Heart left ventricle (tissue), 16 donors: ENCODE measurements at places on chromosomes 6 and 20. TPM values are rescaled to one million over a fixed set of nuclear protein-coding genes. Genes with fewer than 3 reads are reported as not detected.

The RAET1L gene
- total RNA-seq, result not detected

The CASS4 gene
- total RNA-seq, result 0.07 TPM

The CSNK2B gene
- total RNA-seq, result 258 TPM

The SIRPG gene
- total RNA-seq, result not detected

The SLC22A1 gene
- 0.42 TPM for total RNA-seq

The PHACTR1 gene
- total RNA-seq, result 87.4 TPM

The AGER gene
- 5.7 TPM for total RNA-seq

The FAM83D gene
- total RNA-seq, result 4.4 TPM

The EYA4 gene
- total RNA-seq, result 23.3 TPM

The MROH8 gene
- total RNA-seq, result 5.2 TPM

The PLN gene
- total RNA-seq, result 3,015 TPM

The PERP gene
- 53.6 TPM for total RNA-seq

The ZSCAN23 gene
- 1.9 TPM for total RNA-seq

The REM1 gene
- total RNA-seq, result 0.44 TPM

The IPCEF1 gene
- 2.0 TPM for total RNA-seq

The CDC25B gene
- total RNA-seq, result 10.6 TPM

DNA sequence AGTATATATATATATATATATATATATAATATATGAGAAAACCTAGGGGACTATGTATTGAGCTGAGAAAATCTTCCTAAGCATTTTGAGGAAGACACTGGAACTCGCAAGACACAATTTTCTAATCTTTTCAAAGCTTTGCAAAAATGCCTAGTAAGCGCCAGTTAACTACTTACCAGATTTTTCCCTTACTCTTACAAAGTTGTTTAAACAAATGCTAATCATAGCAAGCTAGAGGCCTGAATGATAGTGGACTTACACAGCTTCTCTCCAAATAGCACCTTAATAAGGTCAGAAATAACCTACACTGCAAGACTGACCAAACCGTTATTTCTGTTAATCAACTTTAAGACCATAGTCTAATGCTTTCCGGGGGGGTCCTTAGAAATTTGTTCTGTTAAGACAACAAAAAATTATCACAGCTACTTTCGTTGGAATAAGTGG lies 56.1 kb upstream of the HFE start:
- no peak for DNase-seq

- no peak for DNase-seq
Measured at GRCh38 chr6:107625264-107625663, 135.3 kb downstream of the SOBP start.

DNA sequence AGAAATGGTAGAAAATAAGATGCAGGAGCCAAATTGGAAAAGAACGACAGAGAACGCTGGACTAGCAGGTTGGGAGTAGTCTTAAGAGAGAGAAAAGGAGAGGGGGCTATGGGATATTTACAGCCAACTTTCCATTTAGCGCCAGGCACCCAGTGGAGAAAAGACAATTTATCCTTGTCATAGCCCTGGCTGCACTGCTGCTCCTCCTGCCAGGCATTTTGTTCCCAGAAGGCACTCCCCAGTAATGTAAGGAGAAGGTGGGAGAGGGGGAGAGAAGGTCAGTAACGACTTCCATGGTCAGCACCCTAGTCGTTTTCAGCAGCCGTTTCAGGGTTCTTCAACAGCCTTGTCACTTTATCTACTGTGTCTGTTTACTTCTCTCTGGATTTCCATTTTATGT lies 159.0 kb downstream of the TRMT11 start:
- no peak for DNase-seq

DNA sequence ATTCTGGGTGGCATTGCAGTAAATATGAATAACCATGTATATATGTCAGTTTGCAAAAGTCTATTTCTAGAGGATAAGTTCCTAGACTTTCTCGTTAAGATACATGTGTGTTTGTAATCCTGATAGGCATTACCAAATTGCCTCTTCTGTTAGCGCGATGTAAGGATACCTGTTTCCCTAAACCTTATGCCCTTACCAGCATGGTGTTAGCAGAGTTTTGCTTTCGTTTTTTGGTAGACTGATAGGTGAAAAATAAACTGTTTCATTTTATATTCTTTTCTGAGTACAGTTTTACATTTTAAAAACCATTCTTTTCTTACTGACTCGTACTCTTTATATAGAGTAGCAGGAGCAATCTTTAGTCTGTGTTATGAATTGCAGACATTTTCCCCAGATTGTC lies 32.3 kb downstream of the SNX9 start:
- DNase-seq, result no peak

GRCh38 chr20:9555781-9556180 lies 41.4 kb downstream of the LAMP5 start:
- DNase-seq, result no peak

GRCh38 chr6:101663100-101663499 lies 269.6 kb downstream of the GRIK2 start:
- DNase-seq, result no peak

DNA sequence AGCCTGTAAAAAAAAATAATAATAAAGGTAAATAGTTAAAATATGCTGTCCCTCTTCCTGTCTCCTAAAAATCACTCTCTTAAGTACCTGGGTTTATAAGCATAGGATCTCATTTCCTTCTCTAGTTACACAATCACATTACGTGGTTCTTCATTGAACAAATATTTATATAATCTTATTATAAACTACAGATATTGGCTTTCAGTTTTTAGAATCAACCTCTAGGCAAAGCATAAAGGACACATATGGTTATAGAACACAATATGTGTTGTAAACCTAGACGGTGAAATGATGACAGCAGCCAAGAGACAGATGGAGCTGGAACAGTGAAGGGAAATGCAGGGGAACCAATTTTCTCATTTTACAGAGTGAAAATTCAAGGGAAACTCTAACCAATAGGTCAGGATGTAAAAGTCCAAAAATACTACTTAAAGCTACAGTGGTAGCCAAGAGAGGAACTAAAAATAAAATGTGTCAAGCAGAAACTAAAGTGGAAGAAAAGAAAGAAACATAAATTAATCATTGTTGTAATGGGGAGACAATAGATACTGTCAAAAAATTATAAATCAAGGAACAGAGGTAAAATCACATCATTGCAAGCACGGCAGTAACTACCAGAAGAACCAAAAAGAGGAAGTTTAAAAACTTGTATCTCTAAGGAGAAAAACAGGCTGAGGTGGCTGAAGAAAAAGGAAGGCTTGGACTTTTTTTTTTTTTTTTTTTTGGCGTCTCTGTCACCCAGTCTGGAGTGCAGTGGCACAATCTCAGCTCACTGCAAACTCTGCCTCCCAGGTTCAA lies 82.8 kb upstream of the CDYL start:
- DNase-seq, result no peak

GRCh38 chr20:25251558-25251957 lies 3.7 kb downstream of the PYGB start:
- DNase-seq, result no peak

DNA sequence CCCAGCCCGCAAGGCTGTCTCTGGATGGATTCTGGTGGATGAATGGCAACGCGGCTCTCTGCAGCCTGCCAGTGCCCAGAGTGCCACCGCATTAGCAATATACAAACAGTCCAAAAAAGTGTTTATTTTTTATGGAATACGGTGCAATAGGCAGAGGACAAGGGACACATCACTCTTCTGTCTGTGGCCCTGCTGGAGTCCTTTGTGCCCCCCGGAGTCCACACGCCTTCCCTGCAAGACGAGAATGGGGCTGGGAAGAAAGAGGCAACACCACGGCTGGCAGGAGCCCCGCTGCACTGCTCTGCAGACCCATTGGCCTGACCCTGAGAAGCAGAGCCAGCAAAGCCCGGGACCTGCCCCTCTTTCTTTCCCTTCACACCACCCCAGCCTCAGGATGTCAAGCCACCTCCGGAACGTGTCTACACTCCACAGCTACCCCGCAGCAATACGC lies 196.3 kb downstream of the SYNDIG1 start:
- no peak for DNase-seq

GRCh38 chr6:4401408-4402368 lies 266.3 kb upstream of the ECI2 start:
- DNase-seq, result peak; percentile 63

DNA sequence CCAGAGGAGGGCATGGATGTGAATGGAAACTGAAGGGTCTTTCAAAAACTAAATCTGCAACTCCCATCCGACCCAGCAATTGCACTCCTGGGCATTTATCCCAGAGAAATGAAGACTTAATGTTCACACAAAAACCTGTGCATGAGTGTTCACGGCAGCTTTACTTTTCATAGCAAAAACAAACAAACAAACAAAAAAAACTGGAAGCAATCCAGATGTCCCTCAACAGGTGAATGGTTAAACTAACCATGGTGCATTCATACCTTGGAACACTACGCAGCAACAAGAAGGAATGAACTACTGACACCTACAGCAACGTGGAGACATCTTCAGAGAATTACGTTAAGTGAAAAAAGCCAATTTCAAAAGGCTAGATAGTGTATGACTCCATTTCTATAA lies 32.2 kb downstream of the PMEPA1 start:
- no peak for DNase-seq

GRCh38 chr6:1240766-1241318 lies 71.1 kb upstream of the FOXQ1 start:
- no peak for DNase-seq

- no peak for DNase-seq
Measured at GRCh38 chr6:127554435-127555006, 22.5 kb upstream of the C6orf58 start.

- DNase-seq, result no peak
Measured at GRCh38 chr20:44033344-44033743, 118.7 kb downstream of the TOX2 start.

- DNase-seq, result no peak
Measured at GRCh38 chr6:26412228-26412627, 10.2 kb downstream of the BTN3A1 start.

GRCh38 chr6:108497883-108498282 lies 62.8 kb upstream of the FOXO3 start:
- no peak for DNase-seq

DNA sequence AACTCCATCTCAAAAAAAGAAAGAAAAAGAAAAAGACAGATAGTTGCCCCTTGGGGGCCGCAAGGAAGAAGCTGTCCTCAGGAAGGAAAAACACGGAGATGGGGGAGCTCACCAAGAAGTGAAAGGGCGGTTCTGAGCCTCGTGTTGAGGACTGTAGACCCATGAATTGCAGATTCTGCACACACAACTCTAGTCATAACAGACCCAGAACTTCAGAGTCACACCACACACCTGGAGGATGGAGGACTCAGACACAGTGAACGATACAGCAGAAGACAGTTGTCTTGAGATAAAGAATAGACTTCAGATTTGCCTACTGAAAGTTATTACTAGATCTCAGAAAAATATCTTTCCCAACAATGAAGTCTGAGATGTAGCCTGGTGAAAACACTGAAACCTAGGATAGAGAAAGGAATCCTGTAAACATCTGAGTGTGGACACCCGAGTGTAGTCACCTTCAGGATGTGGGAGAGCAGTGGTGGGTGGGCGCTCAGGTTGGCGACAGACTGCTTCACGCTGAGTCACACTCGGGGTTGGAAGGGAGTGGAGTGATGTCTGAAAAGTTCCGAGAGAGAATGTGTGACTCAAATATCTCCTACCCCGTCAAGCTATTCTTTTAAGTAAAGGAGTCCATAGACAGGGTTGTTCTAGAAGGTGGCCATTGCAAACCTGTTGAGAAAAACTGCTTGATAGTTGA lies 88.1 kb downstream of the MAP3K4 start:
- DNase-seq, result no peak

- DNase-seq, result no peak
Measured at GRCh38 chr6:20124545-20124944, 87.7 kb downstream of the MBOAT1 start.

- no peak for DNase-seq
Measured at GRCh38 chr6:21202521-21202920, 391.0 kb upstream of the SOX4 start.

DNA sequence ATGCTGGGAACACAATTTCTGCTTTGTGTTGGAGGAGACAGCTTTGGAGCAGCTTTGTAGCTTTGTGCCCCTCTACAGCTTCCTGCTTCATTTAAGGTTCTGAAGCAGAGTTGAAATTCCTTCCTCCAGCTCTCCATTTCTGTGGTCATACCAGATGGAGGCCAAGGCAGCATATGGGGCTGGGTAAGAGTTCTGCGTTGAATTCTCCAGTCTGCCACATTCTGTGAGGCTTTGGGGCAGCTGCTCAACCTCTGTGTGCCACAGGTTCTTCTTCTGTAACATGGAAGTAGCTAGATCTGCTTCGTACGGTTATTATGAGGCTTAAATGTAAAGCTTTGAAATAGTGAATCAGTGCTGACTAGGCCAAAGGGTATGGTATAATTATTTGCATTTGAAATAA lies 2.9 kb upstream of the TRIM26 start:
- DNase-seq, result no peak

- DNase-seq, result no peak
Measured at GRCh38 chr6:39686976-39687375, 38.2 kb downstream of the KIF6 start.

DNA sequence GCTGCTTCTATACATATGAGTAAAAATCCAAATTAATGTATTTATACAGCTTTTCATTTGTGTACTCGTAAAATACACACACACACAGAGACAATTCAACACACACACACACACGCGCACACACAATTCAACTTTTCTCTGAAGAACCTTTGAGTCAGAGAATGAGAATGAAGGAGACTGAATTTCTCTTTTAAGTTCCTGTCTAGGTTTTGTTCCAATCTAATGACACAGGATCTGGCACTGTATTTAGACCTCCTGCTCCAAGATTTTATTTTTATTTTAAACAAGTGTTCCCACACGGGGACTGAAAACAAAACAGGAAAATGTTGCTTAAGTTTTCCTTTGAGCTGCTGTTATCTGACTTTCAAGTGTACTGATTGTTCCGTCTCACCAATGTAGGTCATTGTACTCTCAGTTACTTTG lies 250.8 kb downstream of the LAMA2 start:
- no peak for DNase-seq

DNA sequence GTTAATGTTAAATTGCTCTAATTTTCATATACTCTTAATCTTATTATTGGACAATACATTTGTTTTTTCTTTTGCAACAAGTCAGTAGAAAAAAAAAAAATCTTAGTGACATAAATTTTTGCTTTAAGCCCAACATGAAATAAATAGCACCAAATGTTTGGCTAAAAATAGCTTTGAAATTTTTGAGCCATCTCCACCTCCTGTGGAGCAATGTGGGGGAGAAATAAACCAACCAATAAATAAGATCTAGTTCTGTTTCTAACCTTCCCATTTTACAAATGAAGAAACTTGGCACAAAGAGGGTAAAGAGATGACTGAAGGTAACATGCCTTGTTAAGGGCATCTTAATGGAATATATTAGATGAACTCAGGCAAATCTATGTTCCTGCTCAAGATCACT lies 91.4 kb downstream of the PRKN start:
- DNase-seq, result no peak

GRCh38 chr6:195861-196360 lies 96.4 kb upstream of the DUSP22 start:
- peak; percentile 65 for DNase-seq

GRCh38 chr6:68642081-68642480 lies 7.0 kb downstream of the ADGRB3 start:
- DNase-seq, result no peak

- DNase-seq, result no peak
Measured at GRCh38 chr20:12977328-12978125, 31.2 kb upstream of the SPTLC3 start.

DNA sequence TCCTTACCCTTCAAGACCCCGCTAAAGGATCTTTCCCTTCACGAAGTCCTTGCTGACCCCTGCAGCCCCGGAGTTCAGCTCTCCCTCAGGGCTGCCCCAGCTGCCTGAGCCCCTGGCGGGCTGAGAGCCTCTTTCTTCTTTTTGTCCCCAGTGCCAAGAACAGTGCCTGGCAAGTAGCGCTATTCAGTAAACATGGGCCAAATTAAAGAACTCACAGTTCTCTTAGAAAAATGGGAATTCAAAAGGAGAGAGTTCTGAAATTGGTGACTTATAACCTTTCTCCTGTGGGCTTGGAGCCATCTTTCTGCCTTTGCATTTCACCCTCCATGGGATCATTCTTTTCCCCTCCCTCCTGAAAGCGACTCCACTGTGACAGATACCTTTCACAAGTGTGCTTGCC lies 227.2 kb downstream of the TMEM242 start:
- DNase-seq, result no peak
